ENCODE measurements at places on chromosomes 7 and 10.

DNA sequence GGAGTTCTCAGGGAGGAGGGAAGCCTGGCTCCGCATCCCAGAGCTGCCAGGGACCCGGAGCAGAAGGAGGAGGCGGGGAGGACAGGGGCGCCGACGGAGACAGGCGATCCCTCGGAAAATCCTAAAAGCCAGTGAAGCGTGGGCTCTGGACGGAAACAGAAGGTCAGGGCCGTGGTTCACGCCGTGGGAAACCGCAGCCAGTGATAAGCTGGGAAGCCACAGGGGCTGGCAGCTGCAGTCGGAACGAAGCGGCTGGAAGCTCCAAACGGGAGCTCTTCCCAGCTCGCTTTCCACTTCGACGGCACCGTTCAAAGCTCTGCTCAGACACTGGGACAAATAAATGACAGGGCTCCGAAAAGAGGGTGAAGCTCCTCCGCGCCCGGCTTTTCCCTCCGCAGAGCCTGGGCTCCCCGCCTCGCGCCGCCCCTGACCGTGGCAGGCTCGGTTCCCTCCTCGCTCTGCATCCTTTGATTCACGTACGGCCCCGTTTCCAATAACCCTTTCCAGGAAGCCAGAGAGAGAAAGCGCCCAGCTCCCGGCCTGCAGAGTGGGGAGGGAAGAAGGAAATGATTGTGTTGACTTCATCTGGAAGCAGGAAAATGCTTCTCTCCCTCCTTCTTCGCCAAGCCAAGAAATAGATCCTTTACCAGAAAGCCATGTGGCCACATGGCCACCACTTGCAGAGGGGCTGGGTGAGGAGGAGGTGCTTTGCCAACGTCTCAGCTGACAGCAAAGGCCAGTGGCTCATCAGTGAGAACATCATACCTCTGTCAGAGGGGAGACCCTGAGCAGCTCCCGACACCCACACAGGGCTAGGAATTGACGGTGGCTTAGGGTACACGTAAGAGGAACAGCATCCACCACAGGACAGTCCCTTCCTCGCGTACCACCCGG is 57.4 kb downstream of the ADRB1 start:
- DNase-seq, result peak; percentile 46

DNA sequence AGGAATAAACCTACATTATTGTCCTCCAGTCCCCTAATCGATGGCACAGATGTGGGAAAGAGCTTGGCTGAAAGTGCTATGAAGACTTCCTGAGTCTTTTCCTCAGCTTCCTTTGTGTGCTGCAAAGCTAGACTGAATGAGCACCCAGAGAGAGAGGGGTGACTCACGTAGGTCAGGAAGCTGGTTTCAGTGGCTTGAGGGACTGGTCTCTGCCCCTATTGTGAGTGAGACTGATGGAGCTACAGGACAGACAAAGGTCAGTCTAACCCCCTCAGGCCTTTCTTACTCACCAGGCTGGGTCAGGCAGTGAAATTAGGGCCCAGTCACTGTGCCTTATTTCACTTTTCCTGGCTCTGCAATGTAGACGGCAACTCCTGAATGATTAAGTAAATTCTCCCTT is 171.1 kb upstream of the GRB10 start:
- DNase-seq, result no peak

DNA sequence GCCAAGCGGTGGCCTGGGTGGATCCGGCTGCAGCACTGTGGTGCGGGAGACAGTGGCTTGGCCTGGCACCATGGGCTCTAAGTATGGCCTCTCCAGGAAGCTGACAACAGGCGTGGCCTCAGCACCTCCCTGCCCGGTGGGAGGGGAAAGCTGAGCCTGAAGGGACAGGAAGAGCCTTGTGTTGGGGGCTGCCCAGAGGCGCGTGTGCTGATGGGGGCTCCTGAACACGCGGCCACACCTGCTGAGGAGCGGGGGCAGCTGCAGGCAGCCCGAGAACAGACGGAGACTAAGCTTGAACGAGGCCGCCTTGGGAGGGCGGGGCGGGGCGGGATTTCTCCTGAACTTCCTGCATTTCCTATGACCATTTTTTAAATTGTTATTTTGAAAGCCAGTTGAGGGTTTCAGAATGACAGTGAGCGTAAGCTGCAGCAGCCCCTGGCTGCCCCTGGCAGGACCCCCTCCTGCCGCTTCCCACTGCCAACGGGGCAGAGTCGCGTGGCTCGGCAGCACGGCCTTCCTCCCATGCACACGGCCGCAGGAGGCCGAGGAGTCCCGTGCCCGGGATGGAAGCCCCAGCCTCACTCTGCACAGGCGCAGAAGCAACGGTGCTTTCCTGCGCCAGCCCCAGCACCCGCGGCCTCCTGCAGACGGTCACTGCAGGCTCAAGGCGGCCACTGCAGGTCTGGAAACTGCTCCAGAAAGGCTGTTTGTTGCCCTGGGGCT is 43.2 kb downstream of the DPYSL4 start:
- no peak for DNase-seq

DNA sequence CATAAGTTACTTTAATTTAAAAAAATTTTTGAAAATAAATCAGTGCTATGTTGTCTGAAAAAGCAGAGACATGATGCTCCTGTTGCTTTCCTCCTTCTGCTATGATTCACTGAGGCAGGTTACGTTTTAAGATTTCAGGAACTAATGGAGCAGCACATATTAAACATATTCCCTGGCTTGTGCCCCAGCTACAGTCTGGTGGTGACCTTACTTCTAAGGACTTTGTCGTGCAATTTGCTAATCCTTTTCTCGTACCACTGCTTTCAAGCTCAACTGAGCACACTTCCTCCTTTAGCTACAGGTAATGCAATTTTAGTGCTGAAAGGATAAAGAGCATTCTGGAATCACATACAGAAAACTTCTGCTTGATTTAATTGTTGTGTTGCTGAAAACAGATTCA is 16.2 kb upstream of the PRR15 start:
- no peak for DNase-seq

- peak; percentile 10 for DNase-seq
Measured at GRCh38 chr7:146090023-146090645, 26.5 kb upstream of the CNTNAP2 start.

- no peak for DNase-seq
Measured at GRCh38 chr10:19778996-19779395, 37.2 kb upstream of the PLXDC2 start.

GRCh38 chr10:93150289-93150688 is 76.6 kb downstream of the CYP26A1 start:
- no peak for DNase-seq

DNA sequence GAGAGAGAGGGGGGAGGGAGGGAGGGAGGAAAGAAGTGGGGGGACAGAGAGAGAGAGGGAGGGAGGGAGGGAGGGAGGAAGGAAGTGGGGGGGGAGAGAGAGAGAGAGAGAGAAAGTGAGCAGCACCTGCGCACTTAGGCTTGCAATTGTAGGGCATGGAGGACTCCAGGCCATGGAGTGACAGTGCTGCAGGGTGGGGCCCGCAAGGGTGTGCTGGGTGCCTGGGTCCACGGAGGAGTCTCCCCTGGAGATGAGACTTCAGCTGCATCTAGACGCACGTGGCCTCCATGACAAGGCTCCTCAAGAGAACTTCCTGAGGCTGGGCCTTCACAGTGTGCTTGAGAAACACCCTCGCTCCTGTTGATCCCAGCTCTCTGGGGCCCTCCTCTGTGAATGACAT is 44.5 kb downstream of the CLRN3 start:
- no peak for DNase-seq

- DNase-seq, result no peak
Measured at GRCh38 chr10:3772361-3773171, 12.4 kb downstream of the KLF6 start.

GRCh38 chr10:47050618-47051455 is 139.6 kb downstream of the PTPN20 start:
- peak; percentile 81 for DNase-seq

GRCh38 chr7:47594406-47594805 is 12.5 kb upstream of the TNS3 start:
- no peak for DNase-seq
